ENCODE measurements at places on chromosomes 13 and 19.

- DNase-seq, result no peak
These were observed 4.3 kb downstream of the KLF2 start for GRCh38 chr19:16328824-16329482.

GRCh38 chr13:80382576-80382975 lies 41.6 kb upstream of the SPRY2 start:
- DNase-seq, result no peak

- no peak for DNase-seq
These were observed 213.7 kb downstream of the ZIC5 start for GRCh38 chr13:99757756-99758459.

DNA sequence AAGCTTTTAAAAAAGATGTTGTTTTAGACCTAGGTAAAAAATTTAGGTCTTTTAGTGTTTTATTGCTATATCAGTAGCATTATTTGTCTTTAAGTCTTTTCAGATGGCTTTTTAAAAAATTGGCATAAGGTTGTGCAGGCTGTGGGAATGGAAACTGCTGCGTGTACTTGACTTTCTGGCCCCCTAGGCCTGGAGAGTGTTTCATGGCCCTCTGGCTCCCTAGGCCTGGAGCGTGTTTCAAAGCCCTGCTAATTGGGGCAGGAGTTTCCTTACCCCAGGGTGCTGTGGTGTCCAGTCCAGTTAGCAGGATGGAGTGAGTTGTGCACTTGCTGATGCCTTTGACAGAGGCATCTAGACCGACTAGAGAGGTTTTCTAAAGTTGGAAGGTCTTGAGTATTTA lies 23.8 kb downstream of the PRAM1 start:
- DNase-seq, result no peak

- DNase-seq, result no peak
These were observed 130.5 kb downstream of the B3GLCT start for GRCh38 chr13:31330236-31330635.

- no peak for DNase-seq
These were observed 5.2 kb downstream of the PPP1R14A start for GRCh38 chr19:38250821-38251563.

DNA sequence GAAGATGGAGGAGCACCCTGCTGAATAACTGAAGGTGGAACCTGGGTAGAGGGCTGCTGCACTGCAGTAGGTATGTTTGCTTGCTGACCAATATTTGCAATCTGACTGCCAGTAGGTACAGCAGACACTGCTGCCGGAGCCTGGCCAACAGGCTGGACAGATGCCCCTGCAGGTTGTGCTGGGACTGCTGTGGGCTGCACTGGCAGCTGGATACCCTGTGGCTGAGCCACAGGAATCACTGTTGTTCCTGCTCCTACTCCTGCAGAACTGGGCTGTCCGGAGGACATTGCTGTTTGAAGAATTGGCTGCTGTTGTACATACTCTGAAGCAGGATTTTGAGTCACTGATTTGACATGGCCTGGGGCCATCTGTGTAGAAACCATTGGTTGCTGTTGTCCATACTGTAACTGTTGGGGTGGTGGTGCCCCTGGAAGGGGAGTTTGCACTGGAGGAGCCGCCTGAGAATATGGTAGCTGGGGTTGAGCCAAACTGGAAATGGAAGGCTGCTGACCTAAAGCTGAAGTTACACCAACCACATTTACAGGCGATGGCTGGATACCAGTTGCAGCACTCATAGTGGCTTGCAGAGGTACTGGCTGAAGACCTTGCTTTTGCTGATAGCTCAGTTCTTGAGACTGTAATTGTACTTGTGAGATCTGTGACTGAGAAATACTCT lies 2.2 kb downstream of the TSC22D1 start:
- DNase-seq, result no peak

- DNase-seq, result no peak
These were observed 46.3 kb downstream of the POLR1D start for GRCh38 chr13:27667946-27668345.

GRCh38 chr13:36865265-36865664 lies 46.2 kb downstream of the RFXAP start:
- DNase-seq, result no peak

- DNase-seq, result no peak
These were observed 78.9 kb upstream of the PEG3 start for GRCh38 chr19:56919308-56919995.

Data from GM18507 (cell line).